ENCODE measurements at places on chromosomes 12 and 14. TPM values are rescaled to one million over a fixed set of nuclear protein-coding genes. Genes with fewer than 3 reads are reported as not detected.

Gene ADSS1
- total RNA-seq = 1.3 TPM

Gene RHOJ
- 0.43 TPM for total RNA-seq

Gene REC8
- 4.2 TPM for total RNA-seq

Gene TMEM52B
- total RNA-seq = 3.5 TPM

Gene SLC39A2
- total RNA-seq = not detected

Gene KRT83
- not detected for total RNA-seq

Gene RERG
- total RNA-seq = 0.64 TPM

- DNase-seq = peak; percentile 60
Observed at GRCh38 chr12:105467710-105468366, 137.3 kb downstream of the C12orf75 start.

- no peak for DNase-seq
Observed at GRCh38 chr12:104683831-104684503, 227.2 kb downstream of the CHST11 start.

GRCh38 chr12:125304029-125304428 is 238.8 kb downstream of the AACS start:
- DNase-seq = no peak

DNA sequence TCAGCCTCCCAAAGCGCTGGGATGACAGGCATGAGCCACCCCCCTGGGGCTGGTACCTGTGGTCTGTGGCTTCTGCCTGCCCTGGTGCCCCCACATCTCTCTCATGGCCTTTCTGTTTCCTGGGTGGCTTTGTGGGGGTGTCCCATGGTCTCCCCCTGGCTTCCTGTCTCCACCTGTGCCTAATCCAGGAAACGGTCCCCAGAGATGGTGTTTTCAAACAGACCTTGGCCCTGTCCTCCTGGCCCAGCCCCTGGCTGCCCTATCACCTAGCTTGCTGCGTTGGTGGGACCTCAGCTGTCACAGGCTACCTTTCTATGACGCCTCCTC is 18.1 kb downstream of the MEG3 start:
- no peak for DNase-seq

DNA sequence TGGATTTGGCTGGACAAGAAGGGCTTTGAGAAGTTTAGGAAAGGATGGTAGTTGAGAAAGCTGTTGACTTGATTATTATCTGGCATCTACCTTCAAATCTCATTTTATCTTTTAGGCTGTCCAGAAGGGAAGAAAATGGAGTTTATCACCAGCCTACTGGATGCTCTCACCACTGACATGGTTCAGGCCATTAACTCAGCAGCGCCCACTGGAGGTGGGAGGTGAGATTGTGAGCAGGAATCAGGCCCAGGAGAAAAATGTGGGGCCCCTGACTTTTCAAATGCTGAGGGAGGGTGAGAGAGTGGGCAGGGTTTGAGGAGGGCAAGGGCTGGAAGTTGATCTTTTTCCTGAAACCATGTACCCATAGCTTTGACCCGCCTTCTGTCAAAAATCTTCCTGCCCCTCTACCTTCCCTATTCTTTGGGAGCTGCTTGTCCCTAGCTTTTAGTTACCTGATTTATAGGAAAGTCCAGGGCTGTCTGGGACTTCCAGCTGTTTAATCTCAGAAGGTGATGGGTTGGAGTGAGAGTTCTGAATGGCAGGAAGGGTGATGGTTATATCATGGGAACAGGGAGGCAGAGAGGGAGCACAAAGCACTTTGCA is 134.2 kb downstream of the SMOC1 start:
- no peak for DNase-seq

DNA sequence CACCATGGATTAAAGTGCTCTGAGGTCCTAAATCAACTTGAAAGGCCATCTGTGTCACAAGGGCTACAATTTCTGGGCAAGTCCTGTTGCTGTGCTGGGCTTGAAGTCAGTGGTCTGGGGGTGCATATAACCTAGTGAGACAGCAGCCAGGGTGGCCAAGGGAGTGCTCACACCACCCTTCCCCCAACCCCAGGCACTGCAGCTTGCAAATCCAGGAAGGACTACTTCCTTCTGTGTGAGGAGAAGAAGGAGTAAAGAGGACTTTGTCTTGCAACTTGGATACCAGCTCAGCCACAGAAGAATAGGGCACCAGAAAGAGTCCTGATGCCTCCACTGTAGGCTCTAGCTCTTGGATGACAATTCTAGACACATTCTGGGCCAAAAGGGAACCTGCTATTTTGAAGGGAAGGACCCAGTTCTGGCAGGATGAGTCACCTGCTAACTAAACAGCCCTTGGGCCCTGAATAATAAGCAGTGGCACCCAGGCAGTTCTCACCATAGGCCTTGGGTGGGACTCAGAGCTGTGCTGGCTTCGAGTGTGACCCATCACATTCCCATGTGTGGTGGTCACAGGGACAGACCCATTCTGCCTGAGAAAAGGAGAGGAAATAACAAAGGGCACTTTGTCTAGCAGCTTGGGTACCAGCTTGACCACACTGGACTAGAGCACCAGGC is 32.6 kb upstream of the DHRS7 start:
- DNase-seq = no peak

DNA sequence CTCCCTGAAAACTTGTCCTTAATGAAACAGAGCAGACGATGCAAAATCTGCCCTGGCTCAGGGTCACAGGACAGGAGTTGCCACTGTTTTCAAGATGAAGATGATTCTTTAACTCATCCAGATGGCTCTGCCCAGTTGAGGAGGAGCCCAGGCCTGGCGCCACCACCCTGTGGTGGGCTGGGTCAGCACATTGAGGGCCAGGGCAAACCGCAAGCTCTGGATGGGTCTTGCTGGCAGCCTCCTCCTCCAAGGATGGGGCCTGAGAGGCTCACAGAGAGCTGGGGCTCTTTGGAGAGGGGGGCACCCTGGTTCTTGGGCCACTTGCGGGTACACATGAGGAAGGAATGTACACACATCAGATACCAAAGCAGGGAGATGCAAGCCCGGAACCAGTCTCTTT is 158.2 kb downstream of the NUAK1 start:
- no peak for DNase-seq

DNA sequence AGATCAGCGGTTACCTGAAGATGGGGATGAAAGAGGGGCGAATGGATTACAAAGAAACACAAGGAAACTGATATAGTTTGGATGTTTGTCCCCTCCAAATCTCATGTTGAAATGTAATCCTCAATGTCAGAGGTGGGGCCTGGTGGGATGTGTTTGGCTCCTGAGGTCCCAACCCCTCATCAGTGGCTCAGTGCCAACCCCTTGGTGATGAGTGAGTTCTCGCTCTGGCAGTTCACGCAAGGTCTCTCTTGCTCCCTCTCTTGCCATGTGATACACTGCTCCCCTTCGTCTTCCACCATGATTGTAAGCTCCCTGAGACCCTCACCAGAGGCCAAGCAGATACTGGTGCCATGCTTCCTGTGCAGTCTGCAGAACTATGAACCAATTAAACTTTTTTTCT is 28.0 kb downstream of the ITGA7 start:
- no peak for DNase-seq

GRCh38 chr14:88195676-88196075 is 127.4 kb downstream of the KCNK10 start:
- DNase-seq = no peak

- DNase-seq = peak; percentile 93
Observed at GRCh38 chr14:32006263-32007110, 70.6 kb upstream of the ARHGAP5 start.

- DNase-seq = no peak
Observed at GRCh38 chr12:119556854-119557253, 36.7 kb upstream of the TMEM233 start.

GRCh38 chr12:91928501-91928900 is 217.1 kb downstream of the BTG1 start:
- no peak for DNase-seq

DNA sequence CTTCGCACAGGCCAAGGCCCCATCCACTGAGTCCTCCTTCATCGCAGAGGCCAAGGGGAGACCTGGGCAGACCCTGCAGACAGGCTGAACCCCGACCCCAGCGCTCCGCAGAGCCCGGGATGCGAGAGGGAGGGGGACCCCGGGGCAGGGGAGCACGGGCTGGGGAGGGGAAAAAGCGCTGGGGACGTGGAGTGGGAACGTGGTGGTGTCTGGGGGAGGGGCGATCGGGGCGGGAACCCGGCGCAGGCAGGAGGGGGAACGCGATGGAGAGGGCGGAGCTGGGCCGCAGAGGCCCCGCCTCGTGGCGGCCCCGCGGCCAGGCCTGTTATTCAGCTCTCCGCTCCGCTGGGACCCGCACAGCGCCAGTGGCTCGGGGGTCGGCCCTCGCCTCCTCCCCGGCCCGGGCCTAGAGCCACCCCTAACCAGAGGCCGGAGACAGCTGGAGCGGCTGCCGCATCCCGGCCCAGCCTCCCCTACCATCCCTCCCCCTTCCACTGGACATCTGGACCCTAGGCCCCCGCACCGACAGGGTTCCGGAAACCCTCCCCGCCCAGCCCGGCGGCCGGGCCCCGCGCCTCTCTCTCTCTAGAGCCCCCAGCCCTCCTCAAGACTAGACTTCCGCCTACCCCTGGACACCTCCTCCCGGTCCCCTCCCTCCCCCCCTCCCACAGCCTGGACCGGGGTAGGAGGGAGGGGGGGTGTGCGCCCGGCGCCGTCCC is at the start of gene ARHGEF25:
ARHGEF25 (plus strand) TSS at position 328 of the 719 bp plus-strand sequence. CDS start 460 bp downstream, outside the sequence.
- peak; percentile 47 for DNase-seq

DNA sequence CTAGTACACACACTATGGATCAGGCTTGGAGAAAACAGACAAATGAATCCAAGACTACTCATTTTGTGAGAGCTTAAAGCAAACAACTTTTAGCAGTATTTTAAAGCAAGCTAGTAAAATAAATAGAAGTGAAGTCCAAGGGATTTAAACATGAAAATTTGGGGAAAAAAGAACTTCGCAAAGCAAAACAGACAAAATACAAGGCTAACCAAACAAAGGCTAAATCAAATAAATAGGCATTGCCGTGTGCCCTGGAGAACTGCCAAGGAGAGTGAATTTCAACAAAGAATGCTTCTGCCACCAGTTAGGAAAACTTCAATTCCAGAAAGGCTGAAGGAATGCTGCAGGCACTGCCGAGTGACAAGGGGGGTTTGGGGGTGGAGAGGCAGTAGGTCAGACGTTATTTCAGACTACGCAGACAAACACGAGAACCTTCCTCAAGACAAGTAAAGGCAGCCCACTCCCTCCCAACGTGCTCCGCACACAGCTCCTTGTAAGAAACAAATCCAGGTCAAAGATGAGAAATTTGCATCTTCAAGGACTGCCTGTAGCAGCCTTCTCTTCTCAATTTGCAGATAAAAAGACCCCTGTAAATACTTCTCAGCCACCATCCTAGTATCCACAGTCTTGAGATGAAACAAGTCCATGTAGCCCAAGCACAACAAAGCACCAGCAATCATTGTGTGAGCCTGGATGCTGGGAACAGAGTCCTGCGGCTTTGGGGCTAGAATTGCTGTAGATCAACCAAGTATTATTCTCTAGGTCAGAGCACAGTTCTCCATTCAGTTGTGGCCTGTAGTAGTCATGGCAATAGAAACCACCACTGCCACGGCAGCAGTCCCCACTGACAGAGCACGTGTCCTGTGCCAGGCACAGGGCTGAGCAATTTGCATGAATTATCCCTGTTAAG is 43.3 kb downstream of the EFCAB11 start:
- no peak for DNase-seq

DNA sequence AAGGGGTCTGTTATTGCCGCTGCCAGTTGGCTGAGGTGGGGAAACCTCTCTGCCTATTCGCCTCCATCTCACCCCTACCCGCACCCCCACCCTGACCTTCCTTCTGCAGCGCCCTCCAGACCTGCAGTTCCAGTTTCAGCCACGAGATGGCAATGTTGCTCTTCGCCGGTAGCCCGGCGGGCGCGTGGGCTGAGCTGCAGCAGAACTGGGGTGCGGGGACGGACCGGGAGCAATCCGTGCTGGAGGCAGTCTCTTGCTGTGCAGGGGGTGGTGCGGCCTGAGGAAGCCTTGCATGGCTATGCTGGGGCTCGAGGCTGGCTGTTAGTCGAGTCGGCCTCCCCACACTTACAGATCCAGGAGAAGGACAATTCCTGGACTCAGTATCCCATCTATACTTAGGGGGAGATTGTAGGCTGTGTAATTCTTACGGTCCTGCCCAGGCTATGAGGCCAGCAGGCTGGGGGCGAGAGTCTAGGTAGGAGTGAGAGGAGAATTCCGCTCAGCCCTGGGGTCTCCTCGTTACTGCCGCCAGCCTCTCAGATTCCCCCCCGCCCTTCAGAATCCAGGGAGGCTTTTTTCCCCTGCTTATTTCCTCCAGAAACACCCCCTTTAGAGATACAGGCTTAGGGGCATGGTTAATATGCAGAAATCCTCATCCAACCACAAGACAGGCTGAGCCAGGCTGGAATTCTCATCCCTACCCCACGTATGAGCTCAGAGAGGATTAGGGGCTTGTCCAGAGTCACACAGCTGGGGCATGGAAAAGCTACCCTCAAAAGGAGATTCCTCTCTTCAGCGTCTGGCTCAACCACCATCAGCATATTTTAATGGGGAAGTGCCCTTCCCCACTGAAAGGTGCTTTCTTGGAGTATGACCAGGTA is 118.2 kb downstream of the AACS start:
- DNase-seq = peak; percentile 67

- no peak for DNase-seq
Observed at GRCh38 chr12:67449591-67450052, 180.5 kb downstream of the CAND1 start.

- peak; percentile 18 for DNase-seq
Observed at GRCh38 chr12:24788886-24789285, 160.0 kb downstream of the BCAT1 start.

- no peak for DNase-seq
Observed at GRCh38 chr14:77151245-77151644, 9.7 kb upstream of the ZDHHC22 start.

DNA sequence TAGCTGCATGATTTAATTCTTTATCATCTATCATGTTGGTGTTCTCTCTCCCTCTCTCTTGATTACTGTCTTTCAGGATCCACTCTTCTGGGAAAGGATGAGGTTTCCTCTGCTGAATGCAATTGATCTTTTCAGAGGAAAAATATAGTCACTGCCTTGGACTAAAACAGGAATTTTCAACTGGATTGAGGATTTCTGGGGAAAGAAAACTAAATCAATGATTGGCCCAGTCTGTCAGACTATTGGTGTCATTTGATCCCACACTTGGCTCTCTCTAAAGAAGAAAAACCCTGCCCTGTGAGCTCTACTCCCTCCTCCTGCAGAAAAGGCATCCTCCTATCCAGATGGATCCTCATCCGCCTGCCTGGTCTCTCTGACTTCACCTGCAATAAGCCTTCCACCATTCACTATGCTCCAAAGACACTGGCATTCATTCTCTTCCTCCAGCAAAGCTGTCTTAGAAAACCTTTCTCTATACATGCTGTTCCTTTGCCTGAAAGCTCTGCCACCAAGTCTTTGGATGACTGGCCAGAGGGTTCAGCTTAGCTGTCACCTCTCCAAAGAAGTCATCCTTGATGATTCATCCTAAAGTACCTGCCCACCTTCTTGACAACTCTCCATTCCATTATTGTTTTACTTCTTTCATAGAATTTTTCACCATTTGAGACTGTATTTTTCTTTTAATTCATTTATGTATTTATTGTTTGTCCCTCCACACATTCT is 127.7 kb upstream of the CAND1 start:
- no peak for DNase-seq

GRCh38 chr12:107668320-107669098 is 17.1 kb upstream of the PWP1 start:
- no peak for DNase-seq

GRCh38 chr12:87047691-87048090 is 791.5 kb upstream of the MGAT4C start:
- DNase-seq = no peak

GRCh38 chr12:49680075-49680474 is 27.1 kb downstream of the FMNL3 start:
- peak; percentile 63 for DNase-seq

- DNase-seq = peak; percentile 27
Observed at GRCh38 chr12:59689776-59690175, 93.9 kb downstream of the SLC16A7 start.

Measured in fibroblast of villous mesenchyme (primary cell).